Mesendoderm (in vitro differentiated cells): ENCODE measurements at places on chromosomes 12 and 14.

DNA sequence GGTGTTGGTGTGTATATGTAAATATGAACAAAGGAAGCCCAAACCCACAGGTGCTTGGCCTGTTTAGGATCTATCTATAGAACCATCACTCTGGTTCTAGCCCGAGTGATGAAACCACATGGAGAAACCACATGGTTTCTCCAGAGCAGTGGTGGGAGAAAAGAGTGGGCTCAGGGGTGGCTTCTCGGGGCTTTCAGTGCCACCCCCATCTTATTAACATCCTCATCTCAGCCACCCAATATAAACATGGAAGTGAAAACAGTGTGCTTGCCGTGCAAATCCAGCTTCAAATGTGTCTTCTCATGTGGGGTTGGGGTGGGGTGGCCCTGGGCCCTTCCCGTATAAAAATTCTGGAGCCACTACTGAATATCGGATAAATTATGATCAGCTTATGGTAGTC, 109.0 kb downstream of the STAB2 start:
- DNase-seq, result no peak
- H3K4me1 ChIP-seq, result no peaks in the 10 kb centered on the region
- H3K4me3 ChIP-seq, result no peak overlapping the region
- H3K27ac ChIP-seq, result no peak overlapping the region

DNA sequence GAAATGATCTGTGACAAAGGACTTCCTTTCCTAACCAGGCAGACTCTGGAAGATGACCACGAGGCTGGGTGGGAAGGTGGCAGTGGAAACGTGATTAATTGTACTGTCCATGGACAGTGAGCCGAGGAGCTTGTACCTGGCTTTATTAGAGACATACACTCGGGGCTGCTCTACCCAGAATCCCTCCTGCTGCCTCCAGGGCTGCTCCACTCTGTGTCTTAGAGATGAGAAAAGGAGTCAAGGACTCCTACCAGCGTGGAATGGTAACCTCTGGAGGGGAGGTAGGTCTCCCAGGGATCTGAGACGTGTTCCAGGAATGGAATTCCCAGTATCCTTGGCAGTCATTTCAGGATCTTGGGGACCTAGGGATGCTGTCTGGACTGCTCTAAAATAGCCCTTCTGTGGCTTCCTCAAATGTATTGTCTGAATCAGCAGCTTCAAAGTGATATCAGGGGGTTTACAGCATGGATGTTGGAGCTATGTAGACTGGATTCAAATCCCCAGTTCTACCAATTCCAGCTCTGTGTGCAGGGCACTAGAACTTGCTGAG, 237.8 kb downstream of the CACNA1C start:
- no peak overlapping the region for H3K4me3 ChIP-seq
- peaks cover 7% of the 10 kb centered on the region for H3K4me1 ChIP-seq
- no peaks in the 10 kb centered on the region for H3K36me3 ChIP-seq
- no peak for DNase-seq
- H3K27me3 ChIP-seq, result no peaks in the 10 kb centered on the region
- H3K27ac ChIP-seq, result no peak overlapping the region

DNA sequence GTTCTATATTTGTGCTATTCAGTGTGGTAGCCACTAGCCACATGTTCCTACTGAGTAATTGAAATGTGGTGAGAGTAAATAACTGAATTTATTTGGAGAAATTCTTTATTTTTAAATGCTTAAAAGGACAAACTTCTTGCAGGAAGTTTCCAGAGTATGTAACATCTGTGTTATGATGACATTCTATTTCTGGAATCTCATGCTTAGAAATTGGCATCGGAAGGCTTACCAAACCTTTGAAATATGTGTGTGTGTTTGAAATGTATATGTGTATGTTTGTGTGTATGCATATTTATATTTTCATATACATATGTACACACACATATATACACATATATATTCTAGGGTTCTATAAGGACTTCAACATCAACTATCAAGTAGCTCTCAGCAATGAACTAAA, 12.4 kb upstream of the WSCD2 start:
- H3K27me3 ChIP-seq, result no peaks in the 10 kb centered on the region
- H3K4me3 ChIP-seq, result no peak overlapping the region
- no peak for DNase-seq
- H3K27ac ChIP-seq, result no peak overlapping the region

- H3K4me1 ChIP-seq, result no peaks in the 10 kb centered on the region
- no peak overlapping the region for H3K4me3 ChIP-seq
- peaks cover 4% of the 10 kb centered on the region for H3K36me3 ChIP-seq
- no peak overlapping the region for H3K27ac ChIP-seq
- no peak for DNase-seq
- H3K27me3 ChIP-seq, result no peaks in the 10 kb centered on the region
Measured at GRCh38 chr12:109961201-109961600, 35.0 kb downstream of the GIT2 start.

DNA sequence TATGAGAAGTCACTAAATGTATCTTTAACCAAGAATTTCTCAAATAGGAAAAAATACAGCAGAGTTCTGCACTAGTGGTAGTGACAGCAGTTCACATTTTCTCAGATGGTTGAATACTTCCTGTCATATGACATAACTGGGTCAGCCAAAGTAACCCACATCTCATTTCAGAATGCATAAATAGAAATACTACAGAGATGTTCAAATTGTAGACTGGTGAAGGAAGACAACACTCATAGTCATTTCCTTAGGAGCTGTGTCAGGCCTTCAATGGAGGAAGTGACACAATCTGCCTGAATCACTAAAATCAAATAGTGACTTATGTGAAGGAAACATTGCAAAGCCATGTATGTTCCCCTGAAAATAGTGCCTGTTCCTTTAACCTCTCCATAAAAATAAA, 32.4 kb downstream of the FERMT2 start:
- H3K36me3 ChIP-seq, result peaks cover 4% of the 10 kb centered on the region
- no peak for DNase-seq
- no peak overlapping the region for H3K4me3 ChIP-seq
